ENCODE measurements at places on chromosomes 16 and 17. TPM values are rescaled to one million over a fixed set of nuclear protein-coding genes. Genes with fewer than 3 reads are reported as not detected.

The DCAF7 gene
- total RNA-seq, result 106 TPM

The LPO gene
- total RNA-seq, result 0.14 TPM

The KRT33B gene
- total RNA-seq, result not detected

The TERB1 gene
- total RNA-seq, result not detected

The SDF2 gene
- total RNA-seq, result 36.6 TPM

The TBC1D3H gene
- not detected for total RNA-seq

The OR1F1 gene
- not detected for total RNA-seq

The RPH3AL gene
- 2.0 TPM for total RNA-seq

The IRX3 gene
- total RNA-seq, result not detected

The DHX58 gene
- total RNA-seq, result 23.8 TPM

The TLCD2 gene
- total RNA-seq, result 0.39 TPM

The ALOX15 gene
- not detected for total RNA-seq

The RNF157 gene
- total RNA-seq, result 24.0 TPM

The KCNAB3 gene
- 6.6 TPM for total RNA-seq

The PITPNM3 gene
- 0.69 TPM for total RNA-seq

The PRAC2 gene
- not detected for total RNA-seq

The KRTAP9-8 gene
- total RNA-seq, result not detected

The ABCC6 gene
- total RNA-seq, result 0.07 TPM

The KRTAP3-2 gene
- not detected for total RNA-seq

The CMTM3 gene
- 53.7 TPM for total RNA-seq

The SUMO2 gene
- 727 TPM for total RNA-seq

The SOCS7 gene
- total RNA-seq, result 25.3 TPM

The LRRC36 gene
- total RNA-seq, result 0.51 TPM

The ZPBP2 gene
- total RNA-seq, result 0.19 TPM

The GCGR gene
- total RNA-seq, result not detected

The TELO2 gene
- total RNA-seq, result 48.1 TPM
